ENCODE measurements at places on chromosomes 12 and 14.

- no peak for DNase-seq
Observed at GRCh38 chr14:29217813-29218450, 451.3 kb downstream of the FOXG1 start.

DNA sequence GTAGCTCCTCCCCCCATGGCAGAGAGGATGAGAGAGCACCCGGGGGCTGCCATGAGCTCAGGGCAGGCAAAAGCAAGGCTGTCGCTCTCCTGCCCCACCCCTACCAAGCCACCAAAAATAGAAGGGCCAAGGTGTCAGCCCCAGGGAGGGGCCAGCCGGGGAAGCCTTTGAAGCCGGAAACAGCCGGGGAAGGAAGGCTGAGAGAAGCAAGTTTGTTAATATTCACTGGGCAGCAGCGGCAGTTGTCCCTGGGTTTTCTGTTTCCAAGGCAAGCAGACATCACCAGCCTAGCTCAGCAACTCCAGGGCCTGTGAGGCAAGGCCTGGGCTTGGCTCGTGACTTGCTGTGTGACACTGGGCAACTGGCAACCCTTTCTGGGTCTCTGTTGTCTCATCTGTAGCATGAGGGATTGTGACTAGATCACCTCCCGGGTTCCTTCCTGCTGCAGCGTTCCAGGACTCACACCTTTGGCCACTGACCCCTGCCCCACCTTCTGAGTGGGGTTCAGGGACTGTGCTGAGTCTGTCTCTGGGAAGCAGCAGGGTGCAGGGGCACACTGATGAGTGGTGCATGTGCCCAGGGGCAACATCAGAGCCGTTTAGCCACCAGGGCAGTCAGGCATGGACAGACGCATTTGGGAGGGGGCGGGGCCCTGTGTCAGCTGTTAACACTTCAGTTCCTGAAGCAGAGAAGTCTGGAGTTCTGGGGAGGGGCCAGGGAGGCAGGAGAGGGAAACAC is 24.3 kb downstream of the SYNDIG1L start:
- DNase-seq, result no peak

DNA sequence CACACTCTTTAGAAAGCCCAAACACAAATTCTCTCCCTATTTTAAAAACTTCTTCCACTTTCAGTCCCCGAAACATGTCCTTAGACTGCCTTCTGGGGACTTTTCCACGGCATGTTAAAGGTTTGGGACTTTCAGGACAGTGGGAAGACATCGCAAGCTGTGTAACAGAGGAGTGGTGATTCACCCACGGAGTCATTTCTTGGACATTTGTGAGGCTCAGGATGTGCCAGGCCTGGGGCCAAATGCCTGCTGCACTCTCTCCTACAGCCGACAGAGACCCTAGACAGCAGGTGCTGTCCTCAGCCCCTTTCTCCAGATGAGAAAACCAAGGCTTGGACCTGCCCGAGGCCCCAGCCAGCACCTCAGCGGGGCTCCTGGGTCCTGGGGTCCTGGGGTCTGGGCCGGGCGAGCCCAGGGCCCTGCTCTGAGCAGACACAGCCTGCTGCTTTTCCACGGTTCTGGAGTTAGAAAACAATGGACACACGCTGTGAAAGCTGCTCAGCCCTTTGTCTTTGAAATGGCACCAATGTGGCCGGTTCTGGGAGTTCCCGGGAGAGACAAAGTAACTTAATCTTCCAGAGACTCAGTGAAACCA is 370.2 kb upstream of the SFSWAP start:
- no peak for DNase-seq

- DNase-seq, result no peak
Observed at GRCh38 chr14:44887596-44887955, 74.2 kb downstream of the KLHL28 start.

- no peak for DNase-seq
Observed at GRCh38 chr12:43320281-43320680, 231.7 kb downstream of the ADAMTS20 start.

- DNase-seq, result no peak
Observed at GRCh38 chr12:31729705-31730104, 884 bp upstream of the AMN1 start.

- no peak for DNase-seq
Observed at GRCh38 chr14:55265197-55265596, 6.0 kb upstream of the FBXO34 start.

GRCh38 chr12:97474161-97474560 is 11.6 kb downstream of the RMST start:
- no peak for DNase-seq

DNA sequence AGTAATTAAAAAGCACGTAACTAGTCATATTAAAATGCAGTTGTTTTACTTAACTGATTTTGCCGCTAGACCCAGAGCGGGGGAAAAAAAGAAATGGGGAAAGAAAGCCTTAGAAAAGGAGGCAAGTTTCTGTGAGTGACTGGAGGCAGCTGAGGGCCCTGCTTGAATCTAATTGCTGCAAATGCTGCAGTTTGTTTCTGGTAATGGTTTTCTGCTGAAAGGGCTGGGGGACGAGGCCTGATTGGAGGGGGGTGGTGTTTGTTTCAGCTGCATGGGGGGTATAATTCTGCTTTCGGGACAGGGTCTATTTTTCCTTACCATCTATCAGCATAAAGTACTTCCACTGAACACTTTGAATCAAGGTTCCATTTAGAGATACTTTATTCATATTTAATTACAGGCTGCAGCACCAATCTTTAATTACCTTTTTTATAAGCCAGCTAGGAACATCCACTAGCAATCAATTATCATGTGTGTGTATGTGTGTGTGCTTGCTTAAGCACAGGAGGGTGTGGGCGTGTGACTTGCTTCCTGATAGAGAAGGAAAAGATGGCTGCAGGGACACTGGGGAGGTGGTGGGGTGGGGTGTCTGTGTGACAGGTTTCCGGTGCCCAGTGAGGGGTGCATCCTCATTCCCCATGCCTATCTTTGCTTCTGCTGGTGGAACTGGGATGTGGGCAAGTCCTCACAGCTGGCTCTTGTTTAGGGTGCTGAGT is 83.4 kb downstream of the ADCK1 start:
- DNase-seq, result peak; percentile 69

All from NCI-H1105 (cell line).